Inflammatory macrophage treated with lipopolysaccharide for 1 hour (primary cell): ENCODE measurements at places on chromosomes 11 and 22.
A peak's percentile ranks its signal among the peaks of the same experiment; 100 is the strongest.

DNA sequence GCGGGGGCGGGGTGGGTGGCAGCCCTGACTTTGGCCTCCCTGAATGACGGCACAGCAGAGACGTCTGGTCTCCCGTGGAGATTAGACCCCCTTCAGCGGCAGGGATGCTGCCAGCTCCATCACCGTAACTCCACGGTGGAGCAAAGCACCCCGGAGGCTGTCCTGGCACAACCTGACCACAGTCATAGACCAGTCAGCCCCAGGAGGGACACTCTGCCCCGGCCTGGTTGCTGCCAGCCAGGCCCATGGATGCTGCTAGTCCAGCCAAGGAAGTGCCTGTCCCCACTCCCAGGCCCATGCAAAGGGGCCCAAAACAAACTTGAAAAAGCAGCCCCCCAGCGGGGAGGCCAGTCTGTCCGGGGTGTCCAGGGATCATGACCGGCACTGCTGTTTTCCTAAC is 11.5 kb upstream of the ANO1 start:
- no peak for DNase-seq

DNA sequence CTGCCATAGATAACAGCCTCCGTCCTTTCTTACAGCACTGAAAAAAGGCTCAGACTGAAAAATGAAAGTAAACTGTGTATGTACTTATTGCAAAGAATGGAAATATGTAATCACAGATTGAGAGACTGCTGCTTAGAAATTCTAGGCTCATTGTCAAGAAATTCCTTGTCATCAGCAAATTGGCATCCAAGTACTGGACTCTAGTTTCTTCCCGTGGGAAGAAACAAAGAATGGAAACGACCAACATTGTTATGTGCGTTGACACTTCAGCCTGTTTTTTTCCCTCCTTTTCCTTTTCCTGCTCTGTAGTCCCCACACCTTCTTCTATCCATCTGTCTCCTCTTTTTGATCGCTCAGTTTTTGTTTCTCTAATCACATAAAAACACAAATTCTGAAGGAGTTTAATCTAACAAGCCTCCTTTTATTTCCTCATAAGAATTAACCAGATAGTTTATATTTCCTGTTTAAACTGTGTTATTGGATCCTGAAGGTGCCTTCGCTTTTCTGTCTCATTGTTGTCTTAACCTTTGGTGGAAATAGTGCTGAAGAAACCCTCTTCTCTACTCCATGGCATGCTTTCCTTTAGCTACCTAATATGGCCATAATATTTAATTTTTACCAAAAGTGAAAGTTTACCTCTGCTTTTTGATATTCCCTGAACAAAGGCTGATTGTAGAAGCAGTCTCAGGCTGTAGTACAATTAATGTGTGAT is 20.0 kb upstream of the CASP12 start:
- no peak for DNase-seq

- DNase-seq = no peak
These were observed 4.3 kb downstream of the SLC15A3 start for GRCh38 chr11:60947700-60948099.

GRCh38 chr11:64207256-64208085 is 950 bp downstream of the FERMT3 start:
- DNase-seq = peak; percentile 89

DNA sequence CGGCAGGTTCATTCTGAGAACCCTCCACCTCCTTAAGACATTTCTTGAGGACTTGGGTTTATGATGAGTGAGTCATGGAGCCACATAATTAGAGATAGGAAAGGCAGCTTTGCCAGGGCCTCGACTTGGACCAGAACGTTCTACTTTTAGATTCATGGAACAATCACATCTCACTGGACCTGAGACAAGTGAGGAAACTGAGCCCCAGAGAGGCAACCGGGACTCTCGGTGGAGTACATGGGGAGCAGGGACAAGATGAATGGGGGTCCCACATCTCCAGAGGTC is 59.5 kb downstream of the LINC01488 start:
- no peak for DNase-seq

DNA sequence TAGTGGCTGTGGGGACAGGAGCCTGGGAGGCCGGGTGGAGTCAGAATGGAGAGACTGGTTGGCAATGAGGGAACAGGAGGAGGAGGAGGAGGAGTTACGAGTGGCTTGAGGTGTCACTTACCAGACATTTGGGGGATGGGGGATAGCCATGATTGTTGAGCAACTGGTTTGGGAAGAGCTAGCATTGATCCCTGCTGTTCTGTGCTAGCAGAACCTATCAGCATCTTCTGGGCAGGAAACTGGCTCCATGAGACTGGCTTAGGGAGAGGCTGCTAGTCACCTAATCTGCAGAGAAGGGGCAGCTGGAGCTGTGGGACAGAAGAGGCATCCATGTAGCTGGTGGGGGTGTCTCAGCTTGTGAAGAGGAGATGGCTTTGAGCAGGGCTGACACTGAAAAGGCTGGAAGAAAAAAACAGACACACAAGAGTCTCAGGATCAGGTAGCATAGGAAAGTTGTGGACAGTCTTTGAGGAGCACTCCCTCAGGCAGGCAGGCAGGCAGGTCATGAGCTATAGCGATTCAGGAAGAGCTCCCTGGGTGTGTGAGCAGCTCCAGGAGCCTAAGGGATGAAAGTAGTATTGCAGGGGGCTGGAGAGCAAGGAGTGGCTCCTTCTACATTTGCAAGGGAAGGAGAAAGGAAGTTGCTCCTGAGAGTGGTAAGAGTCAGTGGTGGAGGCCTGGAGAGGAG is 22.3 kb downstream of the PIK3IP1 start:
- no peak for DNase-seq

GRCh38 chr22:42745118-42745517 is 24.4 kb upstream of the A4GALT start:
- DNase-seq = no peak

GRCh38 chr22:49958366-49958921 is 2.1 kb upstream of the PIM3 start:
- DNase-seq = no peak

DNA sequence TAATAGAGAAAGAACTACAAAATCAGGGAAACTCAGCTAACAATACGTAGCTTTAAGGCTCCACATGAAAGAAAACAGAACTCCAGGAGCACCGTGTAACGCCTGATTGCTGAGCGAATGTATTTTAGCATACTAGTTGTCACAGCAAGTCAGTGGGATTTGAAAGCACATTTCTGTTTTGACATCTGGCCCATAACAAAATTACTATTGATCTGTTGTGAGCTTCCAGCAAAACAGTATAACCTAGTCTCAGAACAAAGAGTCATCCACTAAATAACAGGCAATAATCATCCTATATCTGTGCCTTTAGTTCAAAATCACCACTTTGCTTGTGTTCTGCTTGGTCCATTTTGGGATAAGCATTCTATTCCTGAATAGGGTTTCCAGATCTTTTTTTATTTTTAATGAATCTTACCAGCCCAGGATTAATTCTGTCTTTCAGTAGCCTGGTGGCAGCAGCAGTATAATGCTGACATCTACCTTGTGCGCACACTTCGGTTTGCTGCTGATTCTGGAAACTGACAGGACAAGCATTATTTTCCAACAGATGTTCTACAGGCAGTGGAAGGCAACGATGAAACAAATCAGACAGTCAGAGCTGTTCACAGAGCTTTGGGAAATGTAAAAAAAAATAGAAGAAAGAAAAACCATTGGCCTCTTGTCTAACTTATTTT is 66.2 kb downstream of the CADM1 start:
- no peak for DNase-seq

- DNase-seq = no peak
These were observed 6.3 kb downstream of the AKIP1 start for GRCh38 chr11:8917157-8917825.

DNA sequence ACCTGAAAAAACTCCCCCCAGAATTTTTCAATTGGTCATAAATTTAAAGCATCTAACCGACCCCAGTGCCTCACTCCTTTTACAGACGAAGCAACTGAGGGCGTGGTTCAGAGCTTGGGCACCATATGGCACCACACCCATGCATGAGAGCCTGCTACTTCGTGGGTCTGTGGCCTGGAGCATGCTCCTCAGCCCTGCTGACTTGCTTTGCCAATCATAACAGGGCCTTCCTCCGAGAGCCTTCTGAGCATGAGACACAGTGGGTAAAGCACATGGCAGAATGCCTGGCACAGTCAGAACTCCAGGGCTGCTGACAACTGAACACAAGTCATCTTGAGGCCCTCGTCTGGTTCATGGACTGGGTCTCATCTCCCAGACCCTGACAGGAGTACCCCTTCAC is 33.3 kb downstream of the HIRA start:
- DNase-seq = no peak

GRCh38 chr11:61134801-61135257 is 26.4 kb downstream of the VPS37C start:
- DNase-seq = no peak

GRCh38 chr11:538431-539051 is 1.2 kb downstream of the LRRC56 start:
- DNase-seq = no peak

GRCh38 chr22:36160499-36160942 is at the start of gene APOL3:
APOL3 (minus strand) TSS chr22:36160755; CDS start chr22:36149055, 11,700 bp downstream.
- peak; percentile 63 for DNase-seq

- DNase-seq = no peak
These were observed 91.5 kb downstream of the NECTIN1 start for GRCh38 chr11:119637481-119637880.

GRCh38 chr11:35211952-35212351 is 73.0 kb downstream of the CD44 start:
- DNase-seq = peak; percentile 93

- no peak for DNase-seq
These were observed 104.1 kb downstream of the ATXN10 start for GRCh38 chr22:45775569-45776312.

GRCh38 chr11:2194877-2195755 is 23.5 kb upstream of the TH start:
- DNase-seq = peak; percentile 63

DNA sequence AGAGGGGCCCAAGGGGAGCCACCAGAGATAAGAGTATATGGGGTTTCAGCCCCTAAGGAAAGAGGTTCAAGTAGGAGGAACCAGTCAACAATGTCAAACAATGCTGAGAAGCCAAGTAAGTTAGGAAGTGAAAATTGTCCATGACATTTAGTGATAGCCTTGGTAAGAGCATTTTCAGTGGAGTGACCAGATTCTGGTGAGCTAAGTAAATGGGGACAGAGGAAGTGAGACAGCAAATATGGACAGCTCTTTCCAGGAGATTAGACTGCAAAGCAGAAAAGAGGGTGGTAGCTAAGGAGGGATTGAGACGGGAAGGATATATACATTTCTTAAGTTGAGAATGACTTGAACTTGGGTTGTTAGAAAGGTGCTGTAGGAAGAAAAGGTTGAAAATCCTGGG is 22.9 kb downstream of the POLD3 start:
- no peak for DNase-seq

DNA sequence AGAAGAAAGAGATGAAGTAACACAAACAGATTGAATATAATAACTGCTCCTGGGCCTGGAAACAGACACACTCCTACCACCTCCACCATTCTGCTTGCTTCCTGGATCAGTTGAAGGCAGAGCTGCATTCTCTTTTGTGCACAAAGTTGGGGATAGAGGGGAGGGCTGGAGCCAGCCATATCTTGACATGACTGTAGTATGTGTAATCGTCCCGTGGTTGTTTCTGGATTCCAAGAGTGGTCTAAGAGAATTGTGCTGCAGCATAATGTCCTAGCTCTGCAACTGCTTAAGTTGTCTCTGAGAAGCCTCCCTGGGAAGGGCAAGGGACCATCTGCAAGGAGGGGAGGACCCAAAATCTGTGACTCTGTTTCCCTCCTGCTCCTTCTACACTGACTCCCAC is 3.2 kb downstream of the CRY2 start:
- no peak for DNase-seq

GRCh38 chr11:133975488-133975849 is 18.7 kb upstream of the IGSF9B start:
- no peak for DNase-seq

- no peak for DNase-seq
These were observed 37.8 kb downstream of the DLG2 start for GRCh38 chr11:85589373-85589772.

- peak; percentile 99 for DNase-seq
These were observed 4.5 kb downstream of the GAS2L1 start for GRCh38 chr22:29310863-29311339.

DNA sequence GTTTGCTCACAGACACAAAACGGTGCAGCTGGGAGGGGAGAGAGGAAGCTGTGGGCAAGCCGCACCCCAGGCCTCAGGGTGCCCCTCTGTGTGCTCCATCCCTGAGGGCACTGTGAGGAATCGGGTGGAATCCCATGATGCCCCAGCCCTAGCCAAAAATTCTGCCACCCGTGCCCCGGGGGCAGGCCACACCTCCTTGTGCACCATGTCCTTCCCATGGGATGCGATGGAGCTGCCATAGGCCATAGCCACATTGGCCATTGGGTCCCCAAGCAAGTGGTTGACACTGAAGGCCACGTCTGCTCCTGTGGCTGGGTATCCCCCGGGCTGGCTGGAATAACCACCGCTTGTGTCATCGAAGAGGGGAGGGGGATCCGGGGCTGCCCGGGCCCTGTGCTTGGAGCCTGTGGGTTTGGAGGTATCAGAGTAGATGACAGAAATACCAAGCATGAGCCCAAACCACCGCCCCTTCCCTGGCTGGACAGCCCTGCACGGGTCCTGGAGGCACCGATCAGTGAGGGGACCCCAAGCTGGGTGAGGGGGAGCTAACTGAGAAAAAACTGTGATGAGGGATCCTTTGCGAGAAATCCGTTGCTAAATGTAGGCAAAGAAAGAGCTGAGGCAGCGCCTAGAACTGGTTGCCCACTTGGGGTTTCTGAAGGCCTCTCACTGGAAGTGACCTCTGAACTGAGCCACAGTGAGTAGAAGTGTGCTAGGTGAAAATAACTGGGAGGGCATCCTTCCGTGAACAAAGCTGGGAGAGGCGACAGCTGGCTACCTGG is 863 bp downstream of the YIF1A start:
- no peak for DNase-seq

DNA sequence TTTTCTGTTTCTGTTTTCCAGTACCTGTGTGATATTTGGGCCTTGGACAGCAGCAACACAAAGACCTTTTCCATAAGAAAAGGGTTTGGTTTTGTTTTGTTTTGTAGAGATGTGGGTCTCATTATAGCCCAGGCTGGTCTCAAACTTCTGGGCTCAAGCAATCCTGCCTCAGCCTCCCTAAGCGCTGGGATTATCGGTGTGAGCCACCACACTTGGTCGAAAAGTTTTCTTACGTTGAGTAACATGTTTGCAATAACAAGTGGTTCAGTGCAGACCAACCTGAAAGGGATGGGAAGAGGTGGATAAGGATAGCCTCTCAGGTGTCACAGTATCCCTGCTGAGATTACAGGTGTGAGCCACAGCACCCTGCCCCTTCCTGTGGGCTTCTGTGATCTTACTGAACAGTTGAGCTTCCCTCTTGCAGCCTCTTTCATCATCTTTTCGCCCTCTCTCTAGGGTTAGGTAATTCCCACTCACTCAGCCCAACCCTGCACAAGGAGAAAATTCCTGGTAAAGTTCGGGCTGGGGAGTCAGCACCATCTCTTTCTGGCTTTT is 3.5 kb upstream of the MRPL48 start:
- DNase-seq = no peak

DNA sequence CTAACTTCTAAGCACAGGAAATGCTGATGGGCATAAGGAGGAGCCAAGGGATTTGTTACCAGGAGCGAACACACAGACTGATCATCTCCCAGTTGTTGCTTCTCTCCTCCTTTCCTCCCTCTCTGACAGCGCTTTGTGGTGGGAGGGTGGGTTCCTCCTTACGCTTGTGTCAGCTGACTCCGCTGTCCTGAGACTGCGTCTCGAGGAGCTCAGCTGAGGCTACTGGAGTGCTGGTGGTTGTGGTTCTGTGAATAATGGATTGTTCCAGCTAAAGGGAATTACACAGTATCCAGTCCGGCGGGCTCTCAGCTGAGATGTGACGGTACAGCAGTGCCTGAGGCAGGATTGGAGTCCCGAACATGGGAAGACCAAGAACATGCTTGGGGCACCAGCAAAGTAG is 113.4 kb downstream of the CTNND1 start:
- DNase-seq = no peak

- no peak for DNase-seq
These were observed 1125.4 kb downstream of the DLG2 start for GRCh38 chr11:84501750-84502149.
